Activated CD4-positive, alpha-beta T cell treated with anti-CD3 and anti-CD28 coated beads, Interleukin-2, amount 50 U/mL, for 1 hour (primary cell): ENCODE measurements at places on chromosomes 13 and 19.

- DNase-seq: no peak
Observed at GRCh38 chr19:13208672-13209483, 58.7 kb downstream of the IER2 start.

- no peak for DNase-seq
Observed at GRCh38 chr19:5477451-5478215, 22.4 kb downstream of the ZNRF4 start.

DNA sequence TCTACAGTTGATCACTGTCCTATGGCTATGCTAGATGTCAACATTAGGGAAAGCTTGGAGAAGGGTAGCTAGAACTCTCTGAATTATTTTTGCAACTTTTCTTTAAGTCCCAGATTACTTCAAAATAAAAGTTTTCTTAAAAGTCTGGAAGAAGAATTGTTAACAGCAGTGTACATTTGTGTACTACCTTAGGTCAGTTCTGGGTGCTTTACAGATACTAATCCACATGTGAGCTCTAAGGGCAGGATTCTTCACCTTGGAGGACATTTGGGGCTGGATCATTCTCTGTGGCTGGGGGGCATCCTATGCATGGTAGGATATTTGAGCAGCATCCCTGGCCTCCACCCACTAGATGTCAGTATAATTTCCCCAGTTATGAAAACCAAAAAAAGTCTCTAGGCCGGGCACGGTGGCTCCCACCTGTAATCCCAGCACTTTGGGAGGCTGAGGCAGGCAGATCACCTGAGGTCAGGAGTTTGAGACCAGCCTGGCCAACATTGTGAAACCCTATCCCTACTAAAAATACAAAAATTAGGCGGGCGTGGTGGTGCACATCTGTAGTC lies 2.8 kb downstream of the BRME1 start:
- DNase-seq: no peak

- DNase-seq: no peak
Observed at GRCh38 chr13:78020861-78021260, 102.2 kb upstream of the EDNRB start.

DNA sequence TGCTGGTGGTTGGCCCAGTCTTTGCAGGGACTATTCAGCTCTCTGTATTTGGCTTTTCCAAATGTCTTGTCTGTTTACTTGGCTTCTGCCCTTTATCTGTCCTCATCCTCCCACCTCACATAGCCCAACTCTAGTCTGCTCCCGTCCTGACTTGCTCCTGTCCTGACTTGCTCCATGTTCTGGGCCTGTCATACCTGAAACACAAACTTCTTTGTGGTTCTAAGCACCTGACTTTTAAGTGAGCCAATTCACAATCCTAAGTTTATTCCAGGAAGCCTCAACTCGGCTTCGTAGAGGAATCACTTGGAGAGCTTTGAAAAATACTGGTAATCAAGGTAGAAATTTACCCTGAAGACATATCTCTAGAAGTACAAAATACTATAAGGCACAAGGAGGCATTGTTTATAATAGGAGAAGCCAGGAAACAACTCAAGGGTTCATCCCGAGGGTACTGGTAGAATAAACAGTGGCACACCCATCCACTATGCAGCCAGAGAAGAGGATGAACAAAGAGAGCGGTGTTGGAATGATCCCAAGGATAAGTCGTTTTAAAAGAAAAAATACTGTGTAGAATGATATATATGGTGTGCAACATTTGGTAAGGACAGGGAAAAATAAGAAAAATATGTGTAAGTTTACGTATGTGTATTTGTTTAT lies 284.5 kb downstream of the FGF14 start:
- DNase-seq: no peak

GRCh38 chr19:18503971-18504885 lies 17.6 kb downstream of the ELL start:
- DNase-seq: no peak

DNA sequence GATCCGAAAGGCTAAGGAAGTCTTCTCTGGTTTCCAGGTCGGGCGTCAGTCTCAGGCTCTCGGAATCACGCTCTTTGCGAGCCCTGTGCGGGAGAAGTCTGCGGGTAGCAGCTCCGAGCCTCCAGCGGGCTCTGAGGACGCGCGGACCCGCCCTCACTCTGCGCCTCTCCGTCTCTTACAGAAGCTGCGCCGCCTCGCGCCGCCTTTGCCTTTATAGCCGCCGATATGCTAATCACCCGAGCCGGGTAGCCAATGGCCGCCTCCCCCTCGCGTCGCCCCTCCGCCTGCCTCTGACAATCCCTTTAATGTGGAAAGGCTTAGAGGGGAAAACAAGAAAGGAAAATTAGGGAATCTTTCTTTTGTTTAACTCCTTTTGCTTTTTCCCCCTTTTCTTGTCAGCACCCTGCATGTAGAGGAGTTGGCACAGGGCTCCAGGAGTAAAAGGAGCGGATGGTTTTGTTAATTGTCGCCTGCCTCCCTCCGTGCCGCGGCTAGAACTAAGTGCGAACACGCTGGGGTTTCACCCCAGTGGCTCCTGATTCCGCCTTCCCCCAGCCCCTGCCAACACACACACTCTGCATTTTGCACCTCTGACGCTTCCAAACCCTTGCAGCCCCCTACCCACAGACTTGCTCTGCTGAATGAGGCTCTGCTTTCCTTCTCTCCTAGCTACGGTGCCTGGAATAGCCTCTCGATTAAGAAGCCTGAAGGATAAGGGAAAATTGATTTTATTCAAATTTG lies at the start of gene PCDH8:
TSS of gene PCDH8 (minus strand) at position 186 of the 741 bp plus-strand sequence. CDS start 204 bp downstream, outside the sequence.
- no peak for DNase-seq

- DNase-seq: no peak
Observed at GRCh38 chr13:25371875-25372283, at the start of gene ATP8A2. Gene ATP8A2 (plus strand): TSS chr13:25371974. CDS start chr13:25372213, 239 bp downstream.

DNA sequence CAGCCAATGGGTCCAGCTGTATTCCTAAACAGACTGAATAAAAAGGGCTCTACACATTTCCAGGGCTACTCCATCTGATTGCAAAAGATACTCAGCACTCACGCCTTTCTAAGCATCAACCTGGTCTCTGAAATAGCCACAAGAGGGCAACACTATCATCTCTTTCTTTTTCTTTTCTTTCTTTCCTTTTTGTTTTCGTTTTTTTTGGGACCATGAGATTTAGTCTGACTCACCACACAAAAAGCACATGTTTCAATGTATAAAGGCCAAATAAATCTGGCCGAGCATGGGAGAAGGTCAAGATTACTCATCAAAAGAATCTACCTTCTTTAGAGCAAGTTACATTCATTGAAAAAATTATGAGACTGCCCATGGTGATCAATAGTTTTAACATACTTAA lies 805.6 kb upstream of the ARGLU1 start:
- DNase-seq: no peak

DNA sequence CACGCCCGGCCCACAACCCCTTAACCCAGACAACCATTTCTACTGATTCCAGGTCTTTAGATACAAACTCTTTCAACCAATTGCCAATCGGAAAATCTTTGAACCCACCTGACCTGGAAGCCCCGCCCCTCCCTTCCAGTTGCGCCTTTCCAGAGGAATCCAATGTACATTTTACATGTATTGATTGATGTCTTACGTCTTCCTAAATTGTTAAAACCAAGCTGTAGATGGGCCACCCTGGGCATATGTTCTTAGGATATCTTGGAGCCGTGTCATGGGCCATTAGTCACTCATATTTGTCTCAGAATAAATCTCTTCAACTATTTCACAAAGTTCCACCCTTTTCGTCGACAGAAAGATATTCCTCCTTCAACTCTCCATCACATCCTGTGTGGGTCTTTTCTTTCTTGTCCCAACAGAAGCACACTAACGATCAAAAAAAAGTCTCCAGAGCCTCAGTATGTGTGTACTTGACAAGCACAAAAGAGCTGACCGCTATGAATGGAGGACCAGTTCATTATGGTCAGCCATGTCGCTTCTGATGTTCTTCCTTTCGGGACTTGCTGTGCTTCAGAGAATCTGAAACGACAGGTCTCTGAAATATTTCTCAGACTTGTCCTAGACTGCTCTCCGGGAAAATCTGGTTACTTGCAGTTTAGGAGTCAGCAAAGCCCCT lies 601 bp upstream of the ZNF749 start:
- no peak for DNase-seq

DNA sequence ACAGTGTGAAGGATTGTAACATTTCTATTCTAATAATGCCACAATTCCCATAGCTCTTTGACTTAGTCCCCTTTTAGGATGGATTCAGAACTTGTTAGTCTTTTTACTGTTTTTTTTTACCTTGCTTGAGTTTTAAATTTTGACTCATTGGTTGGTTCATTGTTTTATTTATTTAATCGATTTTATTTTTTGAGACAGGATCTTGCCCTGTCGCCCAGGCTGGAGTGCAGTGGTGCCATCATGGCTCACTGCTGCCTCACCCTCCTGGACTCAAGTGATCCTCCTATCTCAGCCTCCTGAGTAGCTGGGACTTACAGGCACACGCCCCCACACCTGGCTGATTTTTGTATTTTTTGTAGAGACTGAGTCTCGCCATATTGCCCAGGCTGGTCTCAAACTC lies 5.1 kb upstream of the RNF113B start:
- no peak for DNase-seq

DNA sequence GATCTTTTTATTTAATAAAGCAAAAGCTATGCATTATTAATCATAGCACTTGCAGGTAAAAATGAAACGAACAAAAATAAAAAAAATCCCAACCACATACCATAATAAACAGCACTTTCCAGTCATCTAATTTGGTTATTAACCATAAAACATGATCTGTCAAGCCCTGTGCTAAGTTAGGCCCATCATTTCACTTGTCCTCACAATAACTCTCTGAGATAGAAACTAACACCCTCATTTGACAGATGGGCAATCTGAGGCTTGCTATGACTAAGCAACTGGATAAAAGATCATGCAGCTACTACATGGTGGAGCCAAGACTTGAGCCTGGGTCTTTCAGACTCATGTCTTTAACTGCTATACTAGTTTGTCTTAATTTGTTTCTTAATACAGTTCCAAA lies 21.8 kb downstream of the PROSER1 start:
- DNase-seq: no peak

DNA sequence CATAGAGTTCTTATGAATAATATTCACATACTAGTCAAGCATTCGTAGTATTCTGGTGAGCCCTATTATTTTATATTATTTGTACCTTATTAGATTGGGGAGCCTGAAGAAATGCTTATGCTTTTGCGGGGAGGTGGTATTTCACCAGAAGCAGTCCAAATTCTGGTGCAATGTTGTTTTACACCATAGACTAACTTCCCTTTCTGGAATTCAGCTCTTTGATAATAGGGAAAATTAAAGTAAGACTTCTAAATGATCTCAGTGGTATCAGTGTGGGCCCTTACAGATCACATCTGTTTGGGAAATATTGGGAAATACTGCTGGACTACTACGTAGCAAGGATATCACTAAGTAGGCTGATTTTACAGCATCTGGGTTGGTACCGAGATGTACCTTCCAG lies 34.2 kb downstream of the KCTD12 start:
- DNase-seq: no peak
